Coronary artery (tissue), 2 donors: ENCODE measurements at places on chromosomes 7 and 10.

GRCh38 chr7:42852531-42852930 is 59.3 kb downstream of the C7orf25 start:
- no peak for DNase-seq

GRCh38 chr7:92797693-92798092 is 38.7 kb downstream of the CDK6 start:
- no peak for DNase-seq

DNA sequence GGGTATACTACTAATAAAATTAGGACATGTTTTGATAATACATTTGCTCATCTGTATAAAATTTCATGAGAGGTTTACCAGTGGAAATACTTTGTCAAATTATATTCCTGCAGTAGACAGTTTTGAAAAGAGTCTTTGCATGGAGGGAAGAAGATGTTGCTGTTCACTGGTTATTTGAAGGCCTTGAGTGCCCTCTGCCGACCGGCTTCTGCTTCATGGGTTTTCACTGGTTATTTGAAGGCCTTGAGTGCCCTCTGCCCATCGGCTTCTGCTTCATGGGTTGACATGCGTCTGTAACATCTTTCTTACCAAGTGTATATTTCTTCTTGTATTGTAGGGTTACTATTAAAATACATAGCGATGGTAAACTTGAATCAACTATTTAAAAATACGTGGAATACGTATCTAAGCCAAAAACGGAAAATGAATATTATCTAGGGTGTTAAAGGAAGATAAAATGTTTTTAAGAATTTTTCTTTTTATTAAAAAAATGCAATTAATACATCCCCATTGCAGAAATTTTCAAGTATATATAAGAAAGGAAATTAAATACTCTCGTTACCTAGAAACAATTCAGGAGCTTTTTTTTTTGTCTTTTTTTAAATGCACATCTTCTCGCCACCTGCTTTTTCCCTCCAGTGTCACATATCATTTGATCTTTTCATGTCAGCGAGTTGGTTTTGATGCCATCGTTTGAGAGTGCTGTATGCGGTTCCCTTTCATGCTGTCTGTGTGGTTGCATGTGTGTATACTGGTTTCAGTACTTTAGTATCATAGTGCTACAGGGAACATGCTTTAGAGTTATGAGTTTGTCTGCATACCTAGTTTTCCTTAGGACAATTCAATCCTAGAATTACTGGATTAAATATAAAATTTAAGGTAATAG is 73.4 kb downstream of the SHH start:
- DNase-seq = no peak

GRCh38 chr10:102801978-102802377 is 35.2 kb downstream of the CYP17A1 start:
- no peak for DNase-seq

DNA sequence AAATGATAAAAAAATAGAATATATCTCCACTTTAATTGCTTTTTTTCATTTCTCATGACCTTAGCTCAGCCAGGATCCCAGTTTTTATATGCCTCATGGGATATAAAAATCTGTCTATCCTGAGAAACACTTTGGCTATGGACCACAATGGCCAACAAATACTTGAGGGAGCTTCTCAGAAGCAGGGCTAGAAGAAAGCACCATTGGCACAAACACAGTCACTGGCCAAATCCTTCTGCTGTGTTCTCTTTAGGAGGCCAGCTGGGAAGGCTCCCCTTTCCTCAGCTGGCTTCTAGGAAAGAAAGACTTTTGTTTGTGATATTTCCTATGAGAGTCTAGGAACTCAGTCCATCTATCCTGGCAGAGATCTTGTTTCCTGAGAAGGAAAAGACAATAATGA is 856.2 kb upstream of the GHITM start:
- no peak for DNase-seq

DNA sequence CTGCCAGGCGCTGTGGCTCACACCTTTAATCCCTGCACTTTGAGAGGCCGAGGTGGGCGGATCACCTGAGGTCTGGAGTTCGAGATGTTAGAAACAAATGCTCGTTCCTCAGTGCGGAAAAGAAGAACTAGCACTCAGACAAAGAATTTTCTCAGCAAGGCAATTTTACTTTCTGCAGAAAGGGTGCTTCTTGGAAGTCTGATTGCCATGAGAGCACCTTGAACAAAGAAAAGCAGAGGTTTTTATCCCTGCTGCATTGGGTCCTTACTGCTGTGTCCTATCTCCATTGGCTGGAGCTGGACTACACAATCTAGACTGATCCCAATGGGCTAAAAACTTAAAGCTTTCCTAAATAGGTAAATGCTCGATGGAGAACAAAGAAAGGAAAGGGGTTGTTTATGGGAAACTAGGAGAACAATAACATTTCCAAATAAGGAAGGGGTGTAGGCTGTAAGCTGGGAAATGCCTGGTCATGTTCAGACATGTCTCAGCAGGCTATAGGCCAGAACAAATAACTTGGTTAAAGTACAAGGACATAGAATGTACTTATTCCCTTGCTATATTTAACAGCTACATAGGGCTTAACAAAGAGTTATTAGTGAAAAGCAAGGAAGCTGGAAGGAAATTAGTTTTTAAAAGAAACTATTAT is 26.1 kb upstream of the ACTR3B start:
- DNase-seq = no peak

GRCh38 chr10:73424478-73424877 is 8.9 kb downstream of the MSS51 start:
- no peak for DNase-seq

- DNase-seq = no peak
These were observed 123.8 kb upstream of the STARD3NL start for GRCh38 chr7:38054199-38054598.

DNA sequence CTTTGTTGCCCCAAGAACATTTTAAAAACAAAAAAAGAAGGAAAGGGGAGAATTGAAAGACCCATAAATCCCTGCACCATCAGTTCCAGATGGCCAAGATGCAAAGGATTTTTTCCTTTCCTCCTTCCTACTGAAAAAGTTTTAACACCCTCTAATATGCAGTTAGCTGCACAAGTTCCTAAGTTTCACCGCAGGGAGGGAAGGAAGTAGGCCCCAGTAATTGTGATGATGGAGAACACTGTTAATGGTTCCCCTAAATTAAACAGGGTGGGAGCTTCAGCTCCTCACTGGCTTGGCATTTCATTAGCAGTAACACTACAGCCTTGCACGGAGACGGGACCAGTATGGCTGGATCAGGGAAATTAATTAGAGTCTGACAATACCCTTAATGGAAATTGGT is 63.7 kb upstream of the PPIF start:
- no peak for DNase-seq

DNA sequence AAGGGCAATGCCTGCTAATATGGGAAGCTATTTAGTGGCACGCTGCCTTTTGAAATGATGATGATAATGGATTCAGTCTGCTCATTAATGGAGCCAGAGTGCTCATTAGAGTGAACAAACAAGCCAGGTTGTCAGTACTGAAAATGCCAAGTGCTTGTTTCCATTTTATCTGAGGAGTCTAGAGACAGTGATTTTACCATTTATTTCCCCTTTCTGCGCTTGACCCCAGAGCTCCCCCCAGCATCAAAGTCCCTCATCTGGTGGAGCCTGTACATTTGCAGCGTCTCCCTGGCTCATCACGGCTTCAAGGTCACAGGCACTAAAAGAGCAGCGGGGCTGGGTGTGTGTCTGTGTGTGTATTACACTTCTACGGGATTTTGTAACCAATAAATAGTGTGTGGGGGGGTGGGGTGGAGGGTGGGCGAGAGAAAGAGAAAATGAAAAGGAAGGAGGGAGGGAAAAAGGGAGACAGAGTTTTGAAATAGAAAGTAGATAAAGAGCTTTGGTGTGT is 553.8 kb downstream of the TFEC start:
- DNase-seq = no peak

- no peak for DNase-seq
These were observed 367.7 kb upstream of the SEMA3D start for GRCh38 chr7:85554236-85555178.

DNA sequence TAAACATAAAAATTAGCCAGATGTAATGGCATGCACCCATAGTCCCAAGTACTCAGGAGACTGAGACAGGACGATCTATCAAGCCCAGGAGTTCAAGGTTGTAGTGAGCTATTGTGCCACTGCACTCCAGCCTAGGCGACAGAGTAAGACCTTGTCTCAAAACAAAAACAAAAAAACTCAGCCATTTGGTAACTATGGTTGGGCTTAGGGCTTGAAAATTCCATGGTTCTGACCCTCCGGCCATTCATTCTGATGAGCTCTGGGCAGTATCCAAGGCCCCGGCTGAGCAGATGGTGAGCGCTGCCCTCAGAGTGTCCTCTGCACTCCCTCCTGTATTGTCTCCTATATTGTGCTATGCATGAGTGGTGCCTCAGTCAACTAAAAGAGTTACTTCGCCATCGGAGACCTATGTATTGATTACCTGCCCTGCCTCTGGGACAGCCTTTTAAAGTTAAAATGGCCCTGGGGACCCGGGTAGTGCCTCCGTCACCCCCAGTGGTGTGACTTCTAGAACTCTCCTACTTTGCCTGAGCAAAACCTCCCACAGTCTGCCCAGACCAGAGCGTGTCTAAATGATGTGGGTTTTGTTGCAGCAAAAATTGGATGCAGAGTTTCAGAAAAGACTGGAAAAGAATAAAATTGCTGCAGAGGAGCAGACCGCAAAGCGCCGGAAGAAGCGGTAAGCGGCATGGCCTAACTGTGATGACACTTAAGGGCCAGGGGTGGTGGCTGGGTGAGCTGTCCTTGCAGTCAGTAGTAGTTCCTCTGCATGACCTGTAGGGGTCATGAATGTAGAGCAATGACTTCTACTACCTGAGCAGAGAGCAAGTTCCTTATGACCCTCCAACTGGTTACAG is 8.1 kb downstream of the PRKRIP1 start:
- no peak for DNase-seq

GRCh38 chr10:79491143-79491835 is 21.0 kb upstream of the EIF5AL1 start:
- DNase-seq = no peak

DNA sequence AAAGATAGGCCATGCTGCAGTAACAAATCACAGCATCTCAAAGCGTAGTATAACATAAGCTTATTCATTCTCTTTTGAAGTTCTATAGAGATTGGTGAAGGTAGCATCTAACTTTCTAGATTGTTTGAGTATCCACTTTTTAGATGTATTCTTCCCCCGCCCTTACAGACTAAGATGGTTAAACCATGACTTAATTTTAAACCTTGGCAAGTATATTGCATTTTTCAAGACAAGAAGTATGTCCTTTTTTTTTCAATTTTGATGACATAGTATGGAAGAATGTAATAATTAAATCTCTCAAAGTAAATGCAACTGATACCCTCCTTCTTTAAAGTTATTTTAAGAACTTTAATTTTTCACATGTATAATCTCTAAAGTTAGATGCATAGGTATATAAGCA is 190.0 kb downstream of the KCND2 start:
- no peak for DNase-seq

GRCh38 chr7:10122551-10123100 is 851.0 kb upstream of the PHF14 start:
- no peak for DNase-seq

DNA sequence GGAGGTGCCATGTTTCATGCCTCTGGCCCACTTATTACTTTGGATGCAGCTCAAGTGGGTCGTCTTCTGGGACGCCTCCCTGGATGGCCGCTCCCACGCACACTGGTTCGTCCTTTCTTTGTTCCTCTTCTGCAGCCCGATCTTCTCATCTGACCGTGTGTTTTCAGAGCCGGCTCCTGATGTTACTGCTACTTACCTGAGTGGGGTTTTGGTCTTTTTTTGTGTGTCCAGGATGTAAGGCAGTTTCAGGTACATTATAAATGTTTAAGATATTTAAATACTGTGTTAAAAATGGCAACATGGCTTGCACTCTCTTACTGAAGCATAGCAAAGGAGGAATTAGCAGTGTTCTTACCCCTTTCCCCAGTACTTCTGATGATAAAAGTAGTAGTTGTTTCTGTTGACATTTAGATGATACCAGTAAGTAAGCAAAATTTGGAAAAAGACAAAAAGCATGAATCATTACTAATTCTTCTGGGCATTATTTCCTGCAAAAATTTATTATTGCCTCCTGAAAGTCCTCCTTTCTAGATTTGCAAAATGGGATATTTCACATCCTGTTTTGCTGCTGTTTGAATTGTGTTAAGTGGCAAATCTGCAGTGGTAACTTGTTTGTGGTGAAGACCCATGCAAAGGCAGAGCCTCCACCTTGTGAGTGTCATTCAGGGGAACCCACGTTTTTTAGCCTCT is 59.4 kb downstream of the SHH start:
- DNase-seq = no peak

DNA sequence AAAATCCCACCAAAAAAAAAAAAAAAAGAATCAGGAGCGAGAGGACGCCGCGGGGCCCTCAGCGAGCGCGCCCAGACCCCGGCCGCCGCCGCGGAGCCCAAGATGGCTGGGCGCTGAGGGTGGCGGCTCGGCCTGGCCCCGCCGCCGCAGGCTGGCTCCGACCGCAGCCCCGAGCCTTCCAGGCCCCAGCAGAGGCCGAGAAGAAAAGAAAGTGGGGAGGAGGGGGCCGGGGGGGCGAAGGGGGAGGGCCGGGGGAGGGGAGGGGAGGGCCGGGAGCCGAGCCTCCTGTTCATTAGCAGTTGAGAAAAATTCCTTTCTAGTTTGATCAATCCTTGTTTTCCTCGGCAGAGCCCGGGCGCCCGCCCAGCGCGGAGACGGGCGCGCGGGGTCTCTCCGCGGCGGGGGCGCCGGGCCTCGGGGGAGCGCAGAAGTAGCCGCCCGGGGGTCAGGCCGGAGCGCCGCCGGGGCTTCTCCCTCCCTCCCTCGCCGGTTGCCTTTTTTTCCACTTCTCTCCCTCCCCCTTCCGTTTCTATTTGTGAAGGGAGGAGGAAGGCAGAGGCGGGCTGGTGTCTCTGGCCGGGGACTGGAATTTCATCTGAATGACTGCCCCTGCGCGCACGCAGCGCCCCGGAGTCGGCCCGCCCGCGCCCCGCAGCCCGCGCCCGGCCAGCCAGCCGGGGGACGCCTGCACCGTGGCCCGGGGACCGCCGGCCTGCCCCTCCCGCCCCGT is 778 bp upstream of the TRIM8 start:
- no peak for DNase-seq

DNA sequence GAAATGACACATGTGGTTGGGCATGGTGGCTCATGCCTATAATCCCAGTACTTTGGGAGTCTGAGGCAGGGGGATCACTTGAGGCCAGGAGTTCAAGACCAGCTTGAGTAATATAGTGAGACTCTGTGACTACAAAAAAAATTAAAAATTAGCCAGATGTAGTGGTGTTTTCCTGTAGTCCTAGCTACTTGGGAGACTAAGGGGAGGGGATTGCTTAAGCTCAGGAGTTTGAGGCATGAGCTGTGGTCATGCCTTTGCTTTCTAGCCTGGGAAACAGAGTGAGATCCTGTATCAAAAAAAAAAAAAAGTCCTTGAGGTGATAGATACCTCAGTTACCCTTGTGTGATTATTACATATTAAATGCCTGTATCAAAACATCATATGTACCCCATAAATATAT is 116.7 kb downstream of the SLC25A40 start:
- no peak for DNase-seq
